Fibroblast of the aortic adventitia (primary cell): ENCODE measurements at places on chromosomes 16 and 17. TPM values are rescaled to one million over a fixed set of nuclear protein-coding genes. Genes with fewer than 3 reads are reported as not detected.

FBXW10 gene
- total RNA-seq, result under 0.01 TPM in 1 of 2 replicates, not detected in the other

TBC1D3B gene
- 0.36 and 3.5 TPM in 2 replicates for total RNA-seq

CLEC19A gene
- total RNA-seq, result not detected in 2 replicates

CCDC43 gene
- 33.4 and 50.7 TPM in 2 replicates for total RNA-seq

SLC12A3 gene
- total RNA-seq, result not detected in 2 replicates

MMP2 gene
- 1,244 and 1,884 TPM in 2 replicates for total RNA-seq

DNA sequence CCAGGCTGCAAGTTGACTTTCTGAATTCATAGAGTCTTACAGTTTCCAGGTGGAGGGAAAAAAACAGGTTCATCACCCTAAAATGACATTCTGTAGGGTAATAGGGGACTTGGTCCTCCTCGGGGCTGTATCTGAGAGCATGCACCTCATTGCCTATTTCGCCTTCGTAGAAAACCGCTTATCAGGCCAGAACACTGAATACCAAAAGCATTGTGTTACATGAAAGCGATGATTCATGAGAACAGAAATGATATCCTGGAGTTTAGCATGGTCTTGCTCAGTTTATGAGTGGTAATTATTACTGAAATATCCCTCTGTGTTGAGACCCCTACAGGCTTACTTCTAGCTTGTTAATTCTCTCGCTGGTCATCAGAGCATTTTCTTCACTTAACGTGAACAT lies 61.4 kb upstream of the ARHGAP44 start:
- DNase-seq, result peak; percentile 25

DNA sequence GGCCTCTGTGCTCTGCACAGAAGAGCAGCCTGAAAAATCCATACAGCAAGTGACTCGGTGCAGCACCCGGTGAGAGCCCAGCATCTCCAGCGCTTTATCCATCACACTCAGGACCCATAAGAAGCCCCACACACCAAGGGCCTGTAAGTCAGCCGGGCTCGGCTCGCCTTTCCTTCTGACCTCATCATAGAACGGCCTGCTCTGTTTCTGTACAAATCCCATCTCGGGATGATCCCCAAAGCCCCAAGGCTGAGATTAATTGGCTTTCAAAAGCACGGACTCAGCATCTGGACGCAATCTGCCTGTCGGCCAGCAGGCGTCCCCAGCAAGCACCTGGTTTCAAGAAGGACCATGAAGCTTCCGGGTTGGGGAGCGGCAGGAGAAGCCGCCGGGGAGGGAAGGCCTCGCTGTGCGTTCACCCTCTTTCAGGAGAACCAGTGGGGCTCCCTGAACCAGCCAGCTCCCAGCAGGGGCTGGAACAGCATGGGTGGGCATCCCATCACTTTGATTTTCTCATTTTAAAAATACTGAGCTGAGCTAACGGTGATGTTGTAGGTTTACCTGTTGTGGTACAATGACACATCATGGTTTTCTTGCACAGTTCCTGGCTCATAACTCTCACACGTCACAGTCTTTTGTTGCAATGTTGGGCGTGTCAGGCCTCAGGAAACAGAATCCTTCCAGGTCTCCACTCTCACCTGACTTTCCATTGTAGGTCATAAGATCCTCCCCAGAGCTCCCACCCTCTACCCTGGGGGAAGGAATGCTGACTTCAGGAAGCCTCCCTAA lies 6.7 kb downstream of the CCDC57 start:
- peak; percentile 88 for DNase-seq

DNA sequence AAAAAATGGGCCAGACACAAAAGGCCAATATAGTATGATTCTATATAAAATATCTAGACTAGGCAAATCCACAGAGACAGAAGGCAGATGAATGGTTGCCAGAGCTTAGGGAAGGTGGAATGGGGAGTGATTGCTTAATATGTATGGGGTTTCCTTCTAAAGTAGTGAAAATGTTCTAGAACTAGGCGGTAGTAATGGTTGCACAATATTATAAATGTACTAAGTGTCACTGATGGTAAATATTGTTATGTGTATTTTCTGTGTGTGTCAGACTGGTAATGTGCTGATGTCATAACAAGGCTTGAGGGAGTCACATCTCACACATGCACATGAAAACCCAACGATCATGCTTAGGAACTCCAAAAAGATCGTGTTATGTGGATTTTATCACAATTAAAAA lies 106.9 kb upstream of the SIAH1 start:
- peak; percentile 68 for DNase-seq

DNA sequence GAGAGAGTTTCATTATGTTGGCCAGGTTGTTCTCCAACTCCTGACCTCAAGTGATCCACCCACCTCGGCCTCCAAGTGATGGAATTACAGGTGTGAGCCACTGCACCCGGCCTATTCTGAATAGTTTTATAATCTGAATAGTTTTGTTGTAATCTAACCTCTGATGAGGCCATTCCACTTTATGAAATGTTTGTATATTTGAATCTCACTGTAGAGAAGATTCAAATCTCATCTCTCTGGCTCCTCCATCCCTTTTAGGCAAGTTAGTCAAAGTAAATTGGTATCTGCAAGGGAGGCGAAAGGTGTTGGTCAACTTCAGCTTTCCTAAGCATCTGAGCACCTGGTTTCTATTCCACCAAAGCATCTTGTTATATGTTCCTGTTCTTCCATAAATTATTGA lies 131.2 kb downstream of the BRIP1 start:
- no peak for DNase-seq

DNA sequence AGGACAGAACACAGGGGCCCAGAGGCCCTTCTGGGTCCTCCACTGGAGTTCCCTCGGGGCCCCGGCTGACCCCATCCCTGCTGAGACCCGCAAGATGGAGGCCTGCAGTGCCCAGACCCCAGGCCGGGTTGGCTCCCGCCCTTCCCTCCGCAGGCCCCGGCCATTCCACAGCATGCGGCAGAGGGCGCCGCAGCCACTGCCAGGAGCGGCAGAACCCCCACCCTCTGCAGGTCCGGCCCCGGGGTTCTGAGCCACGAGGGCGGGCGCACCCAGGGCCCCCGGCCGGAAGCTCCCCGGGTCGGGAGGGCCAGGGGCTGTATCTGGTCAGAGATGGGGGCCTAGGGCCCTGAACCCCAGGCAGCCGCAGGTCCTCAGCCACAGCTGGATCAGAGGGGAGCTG lies 2.4 kb upstream of the PERCC1 start:
- peak; percentile 12 for DNase-seq

GRCh38 chr16:83720981-83721380 lies 86.8 kb upstream of the HSBP1 start:
- DNase-seq, result no peak

- DNase-seq, result no peak
Measured at GRCh38 chr16:2894231-2894630, 11.2 kb downstream of the FLYWCH2 start.

GRCh38 chr16:84044118-84044488 lies 1.5 kb upstream of the SLC38A8 start:
- peak; percentile 45 for DNase-seq

DNA sequence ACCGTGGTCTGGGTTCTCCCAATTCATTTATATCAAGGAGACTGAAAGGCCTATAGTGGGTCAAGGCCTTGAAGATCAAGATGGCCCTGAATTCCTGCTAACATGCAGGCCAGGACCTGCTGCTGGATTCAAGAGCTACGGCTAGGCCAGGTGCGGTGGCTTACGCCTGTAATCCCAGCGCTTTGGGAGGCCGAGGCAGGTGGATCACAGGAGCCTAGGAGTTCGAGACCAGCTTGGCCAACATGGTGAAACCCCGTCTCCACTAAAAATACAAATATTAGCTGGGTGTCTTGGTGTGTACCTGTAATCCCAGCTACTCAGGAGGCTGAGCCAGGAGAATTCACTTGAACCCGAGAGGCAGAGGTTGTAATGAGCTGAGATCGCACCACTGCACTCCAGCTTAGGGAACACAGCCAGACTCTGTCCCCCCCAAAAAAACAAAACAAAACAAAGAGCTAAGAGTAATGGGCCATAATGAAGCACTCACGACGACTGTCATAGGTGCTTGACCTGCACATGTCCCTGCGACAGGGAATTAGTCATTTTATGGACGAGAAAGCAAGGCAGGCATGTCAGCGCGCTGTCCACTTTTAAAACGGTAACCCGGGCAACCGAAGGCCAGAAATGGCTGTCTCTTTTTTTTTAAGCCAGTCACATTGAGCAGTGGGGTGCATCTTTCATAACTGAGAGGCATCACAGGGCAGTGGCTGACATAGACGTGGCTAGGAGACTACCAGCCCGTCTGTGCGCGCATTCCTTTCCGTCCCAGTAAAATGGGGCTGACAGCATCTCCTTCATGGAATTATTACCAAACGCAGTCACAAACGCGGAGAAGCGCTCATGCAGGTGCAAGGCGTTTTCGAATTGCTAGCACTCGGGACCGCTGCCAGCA lies 1.0 kb upstream of the FBRS start:
- no peak for DNase-seq

- no peak for DNase-seq
Measured at GRCh38 chr16:82835487-82836155, 208.9 kb downstream of the CDH13 start.
